Adrenal gland (tissue), 19 donors: ENCODE measurements at places on chromosomes 11 and 22.

GRCh38 chr11:81932303-81932702, 801.4 kb downstream of the FAM181B start:
- DNase-seq = no peak

GRCh38 chr11:76588455-76589325, 81.9 kb downstream of the LRRC32 start:
- peak; percentile 80 for DNase-seq

DNA sequence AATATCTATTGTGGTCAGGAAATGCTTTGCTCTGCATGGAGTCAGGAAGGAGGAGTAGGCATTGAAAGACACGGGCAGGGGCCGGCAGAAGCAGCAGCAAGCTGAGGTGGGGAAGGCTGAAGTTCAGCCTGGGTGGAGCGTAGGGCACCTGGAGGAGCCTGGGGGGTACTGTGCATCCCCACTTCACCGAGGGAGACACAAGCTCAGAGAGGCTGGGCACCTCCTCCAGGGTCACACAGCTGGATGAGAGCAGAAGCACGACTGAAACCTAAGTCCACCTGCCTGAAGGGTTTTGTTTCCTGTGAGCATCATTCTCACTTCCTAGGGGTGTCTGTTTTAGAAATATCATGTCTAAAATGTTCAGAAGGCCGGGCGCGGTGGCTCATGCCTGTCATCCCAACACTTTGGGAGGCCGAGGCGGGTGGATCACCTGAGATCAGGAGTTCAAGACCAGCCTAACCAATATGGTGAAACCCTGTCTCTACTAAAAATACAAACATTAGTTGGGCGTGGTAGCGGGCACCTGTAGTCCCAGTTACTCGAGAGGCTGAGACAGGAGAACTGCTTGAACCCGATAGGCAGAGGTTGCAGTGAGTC, 138.3 kb downstream of the MPPED1 start:
- DNase-seq = no peak

DNA sequence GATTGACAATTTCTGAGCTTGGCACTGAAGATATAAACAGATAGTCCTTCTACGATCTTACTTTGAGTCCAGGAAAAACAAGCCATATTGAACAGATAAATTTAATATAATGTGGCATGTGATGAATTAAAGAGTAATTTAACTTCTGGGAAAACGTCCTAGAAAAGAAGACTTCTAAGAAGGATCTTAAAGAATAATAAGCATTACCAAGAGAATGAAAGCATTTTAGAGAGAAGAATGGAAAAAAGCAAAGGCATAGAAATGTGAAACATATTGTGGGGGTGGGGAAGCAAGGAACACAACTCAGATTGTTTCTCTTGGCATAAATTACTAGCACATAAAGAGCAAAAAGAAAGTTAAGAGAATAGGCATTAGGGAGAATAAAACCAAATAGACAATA, 5.4 kb downstream of the DDIAS start:
- DNase-seq = no peak

GRCh38 chr11:67574938-67575337, 8.7 kb upstream of the GSTP1 start:
- DNase-seq = no peak

- DNase-seq = no peak
Measured at GRCh38 chr22:36806835-36807234, 10.0 kb downstream of the PVALB start.
